ENCODE measurements at places on chromosomes 7 and 10. TPM values are rescaled to one million over a fixed set of nuclear protein-coding genes. Genes with fewer than 3 reads are reported as not detected.

DNA sequence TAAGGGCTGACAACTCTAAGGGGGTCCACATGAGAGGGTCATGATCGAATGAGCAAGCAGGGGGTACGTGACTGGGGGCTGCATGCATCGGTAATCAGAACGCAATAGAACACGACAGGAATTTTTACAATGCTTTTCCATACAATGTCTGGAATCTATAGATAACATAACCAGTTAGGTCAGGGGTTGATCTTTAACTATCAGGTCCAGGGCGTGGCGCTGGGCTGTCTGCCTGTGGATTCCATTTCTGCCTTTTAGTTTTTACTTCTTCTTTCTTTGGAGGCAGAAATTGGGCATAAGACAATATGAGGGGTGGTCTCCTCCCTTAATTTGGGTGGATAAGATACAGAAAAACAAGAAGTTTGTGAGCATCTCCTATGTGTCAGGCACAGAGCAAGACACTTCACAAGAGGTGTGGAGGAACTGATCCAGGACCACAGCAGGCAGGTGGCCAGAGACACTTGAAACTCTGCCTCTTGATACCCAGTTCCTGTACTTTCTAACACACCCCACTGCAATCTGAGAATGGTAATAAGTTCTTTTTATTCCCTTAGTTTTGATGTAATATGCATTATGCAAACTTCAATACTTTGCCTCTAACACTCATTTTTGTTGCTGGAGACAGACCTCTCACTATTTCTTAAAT lies 18.0 kb upstream of the MRLN start:
- DNase-seq, result no peak

DNA sequence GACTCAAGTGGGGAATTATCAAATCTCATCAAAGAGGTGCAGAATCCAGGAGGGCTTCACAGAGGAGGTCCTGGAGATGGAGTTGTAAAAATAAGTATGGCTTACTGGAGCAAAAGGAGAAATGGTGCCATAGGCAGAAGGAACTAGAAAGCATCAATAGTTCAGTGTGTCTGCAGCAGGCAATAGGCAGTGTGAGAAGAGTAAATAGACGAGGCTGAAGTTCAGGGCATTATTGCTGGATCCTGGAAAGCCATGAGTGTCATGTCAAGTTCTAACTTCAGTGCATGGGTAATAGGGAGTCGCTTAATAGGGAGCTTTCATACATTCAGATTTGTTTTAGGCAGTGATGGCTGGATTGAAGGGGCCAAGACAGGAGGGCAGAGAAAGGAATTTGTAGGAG lies 39.3 kb downstream of the CYP26A1 start:
- no peak for DNase-seq

- DNase-seq, result no peak
Observed at GRCh38 chr10:2887391-2888070, 179.8 kb upstream of the PFKP start.

DNA sequence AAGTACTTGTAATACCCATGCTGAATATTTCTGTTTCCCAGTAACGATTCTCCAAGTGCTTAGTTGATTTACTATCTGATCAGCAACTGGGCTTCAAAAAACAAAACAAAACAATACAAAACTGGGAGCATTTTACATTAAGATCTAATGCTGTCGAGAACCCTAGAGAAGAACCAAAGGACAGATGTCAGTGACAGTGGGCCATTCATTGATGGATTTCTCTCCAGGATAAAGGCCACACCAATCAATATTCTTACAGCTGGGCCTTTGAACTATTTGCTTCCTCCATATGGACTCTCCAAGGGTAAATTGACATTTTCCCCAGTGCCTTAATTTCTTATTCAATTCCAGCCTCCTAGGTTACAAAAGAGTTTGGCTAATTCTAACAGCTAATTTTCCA lies 217.5 kb downstream of the ADAM12 start:
- DNase-seq, result no peak

NUDT13 gene
- 1.9 TPM for total RNA-seq

GRCh38 chr7:135736586-135737305 lies 8.8 kb upstream of the SLC13A4 start:
- no peak for DNase-seq

DNA sequence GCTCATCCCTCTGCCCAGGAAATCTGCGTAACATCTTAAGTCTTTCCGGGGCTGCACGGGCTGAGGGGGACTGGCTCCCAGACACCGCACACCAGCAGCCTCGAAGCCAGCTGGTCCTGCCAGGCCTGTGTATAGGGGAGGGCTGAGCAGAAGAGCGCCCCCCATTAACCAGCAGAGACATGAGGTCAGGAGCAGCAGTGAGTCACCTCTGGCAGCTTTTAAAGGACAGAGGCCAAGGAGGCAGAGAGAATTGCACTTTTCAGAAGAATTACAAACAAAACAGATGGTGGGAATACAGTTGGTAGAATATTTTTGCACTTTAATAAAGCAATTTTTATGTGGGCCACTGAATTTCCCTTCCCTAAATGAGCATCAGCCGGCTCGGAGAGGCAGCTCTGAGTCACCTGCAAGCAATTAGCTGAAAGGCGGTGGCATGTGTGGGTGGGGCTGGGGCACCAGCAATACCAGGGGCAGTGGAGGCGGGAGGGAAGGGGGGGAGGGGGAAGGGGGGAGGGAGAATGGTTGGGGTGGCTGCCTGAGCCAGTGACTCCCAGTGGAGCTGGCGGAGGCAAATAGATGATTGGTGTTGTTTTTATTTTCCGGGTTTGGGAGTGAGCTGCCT lies 39.1 kb downstream of the GOLGA7B start:
- DNase-seq, result no peak

All from esophagus squamous epithelium (tissue), 5 donors.